ENCODE measurements at places on chromosomes 3 and 15.

DNA sequence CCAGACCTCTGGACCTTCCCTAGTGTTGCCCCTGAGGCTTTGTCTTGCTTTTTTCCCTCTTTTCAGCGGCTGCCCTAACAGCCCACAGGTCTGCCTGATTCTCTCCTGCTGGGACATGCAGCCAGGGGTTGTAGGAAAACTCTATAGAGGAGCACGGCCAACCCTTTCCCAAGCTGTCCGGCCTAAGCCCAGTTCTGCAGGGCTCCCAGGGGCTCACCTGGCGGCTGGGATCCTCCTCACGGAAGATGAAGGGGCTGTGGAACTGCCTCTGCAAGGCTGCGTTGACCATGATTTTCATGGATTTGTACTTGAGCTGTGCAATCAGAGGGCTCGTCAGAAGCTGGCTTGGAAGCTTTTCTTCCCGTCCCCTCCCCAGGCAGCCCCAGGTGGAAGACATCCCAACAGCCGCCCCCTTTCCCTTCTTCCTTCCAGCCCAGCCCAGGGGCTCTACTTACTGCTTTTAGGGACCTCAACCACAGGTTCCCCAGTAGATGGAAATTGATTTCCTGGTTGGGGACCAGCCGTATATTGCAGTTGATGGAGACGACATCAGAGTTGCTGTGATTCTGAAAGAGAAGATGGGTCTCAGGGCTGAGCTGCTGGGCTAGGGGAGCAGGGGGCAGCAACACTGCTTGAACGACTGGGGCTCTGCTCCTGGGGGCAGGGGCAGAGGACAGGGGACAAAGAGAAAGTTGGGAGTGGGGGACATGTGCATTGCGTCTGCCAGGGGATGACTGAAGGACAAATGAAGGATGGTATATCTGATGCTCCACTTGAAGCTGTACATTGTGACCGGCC is 29.8 kb downstream of the FEM1B start:
- DNase-seq = no peak

DNA sequence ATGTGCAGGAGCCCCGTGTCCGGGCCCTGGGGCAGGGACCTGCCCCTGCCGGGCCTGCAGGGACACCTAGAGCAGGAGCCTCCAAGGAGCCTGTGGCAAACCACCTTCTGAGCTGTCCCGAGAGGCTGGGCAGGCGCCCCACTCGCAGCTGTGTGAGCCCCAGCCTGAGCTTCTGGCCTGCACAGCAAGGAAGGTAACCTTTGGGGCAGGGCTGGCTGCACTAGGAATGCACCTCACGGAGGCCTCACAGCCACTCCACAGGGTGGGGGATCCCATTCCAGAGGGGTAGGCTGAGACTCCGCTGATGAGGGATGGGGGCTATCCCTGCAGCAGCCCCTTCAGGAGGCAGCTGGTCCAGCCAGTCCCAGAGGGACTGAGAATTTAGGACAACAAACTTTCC is 68.1 kb downstream of the DNAJB8 start:
- no peak for DNase-seq

DNA sequence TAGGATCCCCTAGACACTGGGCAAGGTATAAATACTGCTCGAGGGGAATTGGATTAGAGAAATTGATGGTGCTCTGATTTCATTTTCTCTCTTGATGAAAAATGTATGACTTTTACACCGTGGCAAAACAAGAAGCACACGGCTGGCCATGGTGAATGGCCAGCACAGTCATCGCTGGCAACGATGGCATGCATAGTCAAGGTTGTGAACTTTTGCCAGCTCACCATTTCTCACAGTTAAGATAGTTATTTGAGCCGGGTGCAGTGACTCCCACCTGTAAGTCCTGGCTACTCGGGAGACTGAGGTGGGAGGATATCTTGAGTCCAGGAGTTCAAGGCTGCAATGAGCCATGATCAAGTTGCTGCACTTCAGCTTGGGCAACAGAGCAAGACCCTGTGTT is 95.4 kb downstream of the HMG20A start:
- no peak for DNase-seq

GRCh38 chr3:127790882-127791183 is 31.5 kb downstream of the MGLL start:
- no peak for DNase-seq

- DNase-seq = no peak
Measured at GRCh38 chr15:23687143-23687470, at the start of gene NDN. Gene NDN, minus strand, starts transcription at chr15:23687305. Its CDS starts 88 bp downstream, at chr15:23687217.

DNA sequence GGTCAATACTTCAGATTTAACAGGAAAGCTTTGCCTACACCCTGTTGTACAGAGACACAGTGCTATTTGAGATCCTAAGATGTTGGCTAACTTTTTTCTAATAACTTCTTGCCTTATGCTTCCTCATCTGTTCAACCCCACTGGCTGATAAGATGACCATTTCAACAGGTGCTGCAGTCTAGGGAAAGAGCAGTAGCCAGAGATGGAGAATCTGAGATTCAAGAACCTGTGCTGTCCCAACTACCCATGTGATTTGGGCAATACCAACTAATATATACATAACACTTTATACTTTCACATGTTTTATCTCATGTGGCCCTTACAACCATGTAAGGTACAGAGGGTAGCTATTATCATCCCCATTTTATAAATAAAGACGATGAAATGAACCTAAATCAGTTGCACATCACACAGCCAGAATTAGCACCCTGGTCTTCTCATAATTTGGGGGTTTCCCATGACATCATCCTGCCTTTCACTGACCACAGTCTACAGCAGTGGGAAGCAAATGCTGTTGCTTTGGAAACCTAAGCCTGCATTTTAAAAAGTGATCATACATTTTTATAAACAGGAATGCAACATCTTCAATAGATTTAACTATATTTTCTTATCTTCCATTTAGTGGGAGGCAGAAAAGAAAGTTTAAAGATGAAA is 9.7 kb downstream of the TTC23 start:
- DNase-seq = no peak

DNA sequence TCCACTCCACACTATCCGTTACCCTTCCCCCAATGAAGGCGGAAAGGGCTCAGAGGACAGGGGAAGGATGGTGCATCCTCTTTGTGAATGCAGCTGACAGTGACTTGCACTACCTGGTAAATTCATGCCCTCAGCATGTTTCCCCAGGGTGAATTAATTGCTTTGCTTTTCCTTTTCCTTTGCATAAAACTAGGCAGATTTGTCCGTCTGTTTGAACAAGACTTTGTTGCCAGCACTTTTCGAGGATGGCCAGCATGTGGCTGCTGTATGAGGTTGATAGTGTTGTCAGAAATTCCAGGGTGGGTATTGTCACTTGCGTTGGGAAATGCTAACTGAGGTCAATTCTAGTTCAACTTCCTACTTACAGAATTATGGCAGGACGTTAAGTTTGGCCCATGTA is 79.0 kb upstream of the RARB start:
- no peak for DNase-seq

- peak; percentile 64 for DNase-seq
Measured at GRCh38 chr15:88621789-88622604, 857 bp downstream of the AEN start.

- no peak for DNase-seq
Measured at GRCh38 chr3:71521021-71521352, 62.5 kb downstream of the FOXP1 start.

Data from stimulated activated CD4-positive, alpha-beta T cell treated with anti-CD3 and anti-CD28 coated beads, Interleukin-4, amount 100 ng/mL, for 24 hours (primary cell).